ENCODE measurements at places on chromosomes 4 and X. TPM values are rescaled to one million over a fixed set of nuclear protein-coding genes. Genes with fewer than 3 reads are reported as not detected.

PRRG3 gene
- not detected for total RNA-seq

PPP1R2C gene
- not detected for total RNA-seq

EGFL6 gene
- not detected for total RNA-seq

BRS3 gene
- not detected for total RNA-seq

SPARCL1 gene
- 0.07 TPM for total RNA-seq

PRDM8 gene
- total RNA-seq, result 10.6 TPM

NEIL3 gene
- 18.1 TPM for total RNA-seq

GRCh38 chrX:1449823-1450149 lies 2.9 kb downstream of the ASMTL start:
- DNase-seq, result no peak

DNA sequence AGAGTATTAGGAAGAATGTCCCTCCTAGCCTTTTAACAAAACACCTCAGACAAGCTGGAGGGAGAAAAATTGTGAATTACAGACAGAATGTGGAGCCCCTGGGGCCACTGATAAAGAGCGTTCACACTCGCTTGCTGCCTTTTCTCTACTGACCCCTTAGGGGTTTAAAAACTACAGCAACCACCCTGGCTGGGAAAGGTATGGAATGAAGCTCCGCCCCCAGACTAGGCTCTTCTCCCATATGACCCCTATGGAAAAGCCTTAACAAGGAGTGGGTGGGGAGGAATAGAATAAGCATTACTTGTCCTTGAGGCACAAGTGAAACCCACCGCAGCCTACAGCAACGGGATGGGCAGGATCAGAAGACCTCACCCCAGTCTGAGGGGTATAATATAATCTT lies 26.3 kb downstream of the ANKRD50 start:
- no peak for DNase-seq

DNA sequence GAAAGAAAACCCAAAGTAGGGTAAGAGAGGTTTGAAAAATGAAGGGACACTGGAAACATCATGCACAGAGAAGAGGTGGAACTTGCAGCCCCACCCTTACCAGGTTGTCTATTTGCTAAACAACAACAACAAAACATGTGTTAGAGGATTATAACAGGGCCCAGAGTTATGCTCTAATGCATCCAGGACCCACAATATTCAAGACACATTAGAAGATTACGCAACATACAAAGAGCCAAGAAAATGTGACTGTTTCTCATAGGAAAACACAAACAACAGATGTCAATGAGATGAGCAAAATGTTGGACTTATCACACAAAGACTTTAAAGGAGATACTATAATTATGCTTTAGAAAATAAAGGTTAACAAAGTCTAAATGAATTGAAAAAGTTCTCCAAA lies 128.5 kb downstream of the LRBA start:
- no peak for DNase-seq

- no peak for DNase-seq
These were observed 516 bp upstream of the COX18 start for GRCh38 chr4:73070074-73070390.

DNA sequence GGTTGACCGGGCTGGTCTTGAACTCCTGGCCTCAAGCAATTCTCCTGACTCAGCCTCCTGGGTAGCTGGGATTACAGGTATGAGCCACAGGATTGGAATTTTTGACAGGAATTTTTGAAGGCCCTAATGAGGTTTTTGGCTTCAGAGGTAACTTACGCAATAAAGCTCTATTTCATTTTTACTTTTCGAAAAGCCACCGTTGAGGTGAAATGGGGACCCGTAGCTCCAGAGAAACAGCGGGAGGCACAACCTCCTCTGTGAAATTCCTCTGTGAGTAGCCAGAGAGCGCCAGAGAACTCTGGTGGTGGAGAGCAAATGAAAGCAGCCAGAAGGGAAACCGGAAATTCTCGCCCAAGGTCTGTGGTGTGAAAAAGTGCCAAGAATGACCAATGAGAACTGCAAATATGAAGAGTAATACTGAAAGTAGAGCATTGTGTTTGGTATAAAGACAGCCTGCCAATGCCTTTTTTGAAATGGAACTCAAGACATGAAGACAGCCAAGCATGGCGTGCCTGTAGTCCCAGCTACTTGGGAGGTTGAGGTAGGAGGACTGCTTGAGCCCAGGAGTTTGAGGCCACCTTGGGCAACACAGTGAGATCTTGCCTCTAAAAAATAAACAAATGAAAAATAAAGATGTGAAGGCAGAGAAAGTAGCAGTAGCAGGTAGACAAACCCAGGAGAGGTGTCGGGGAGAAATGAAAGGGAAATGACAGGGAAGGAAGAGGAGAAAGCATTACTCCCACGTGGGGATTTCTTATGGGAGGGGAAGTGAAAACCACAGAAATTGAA lies 33.0 kb upstream of the TMEM131L start:
- DNase-seq, result peak; percentile 95

GRCh38 chr4:147617841-147618691 lies 869 bp downstream of the TMEM184C start:
- no peak for DNase-seq

GRCh38 chrX:101407748-101408531 lies at the start of the genes GLA and HNRNPH2:
Gene GLA, minus strand, starts transcription at chrX:101407925. Its CDS starts 22 bp downstream, at chrX:101407903.
Gene HNRNPH2, plus strand, starts transcription at chrX:101408222. Its CDS starts 3,767 bp downstream, at chrX:101411989.
- DNase-seq, result peak; percentile 99

DNA sequence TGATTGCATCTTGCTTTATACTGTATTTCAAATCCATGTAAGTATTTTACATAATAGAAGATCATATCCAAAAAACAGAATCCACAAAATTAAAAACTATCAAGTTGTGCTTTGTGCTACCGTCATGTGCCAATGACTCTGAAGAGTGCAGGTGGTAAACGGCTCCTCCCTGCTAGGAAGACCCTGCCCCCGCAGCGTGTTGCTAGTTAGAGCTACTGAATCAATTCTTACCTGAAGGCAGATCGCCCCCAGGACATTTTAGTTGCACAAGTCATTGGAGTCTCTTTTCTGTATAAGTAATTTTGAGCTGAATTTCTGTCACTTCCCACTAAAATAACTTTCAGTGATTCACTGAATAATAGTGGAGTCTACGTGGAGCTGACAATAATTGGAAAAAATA lies 599.5 kb upstream of the ZFP42 start:
- DNase-seq, result no peak

- peak; percentile 2 for DNase-seq
These were observed 314.5 kb upstream of the RASGEF1B start for GRCh38 chr4:81786063-81786763.

DNA sequence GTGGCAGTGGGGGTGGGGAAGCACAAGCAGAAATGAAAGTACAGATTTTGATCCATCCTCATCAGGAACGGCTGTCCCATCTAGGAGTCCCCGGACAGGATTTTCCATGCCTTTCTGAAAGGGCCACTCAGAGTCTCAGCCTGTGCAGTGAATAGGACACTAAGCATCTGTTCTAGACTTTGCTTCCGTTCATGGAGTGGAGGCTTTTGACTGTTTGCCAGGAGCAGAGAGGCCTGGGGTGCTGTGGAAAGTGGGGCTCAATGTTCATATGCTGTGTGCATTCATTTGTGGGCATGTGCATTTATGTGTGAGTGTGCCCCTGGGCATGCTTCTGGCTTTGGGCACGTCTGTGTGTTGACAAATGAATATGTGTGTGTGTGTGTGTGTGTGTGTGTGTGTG lies 25.6 kb upstream of the MAMLD1 start:
- no peak for DNase-seq

- peak; percentile 77 for DNase-seq
These were observed 5.0 kb downstream of the FGF2 start for GRCh38 chr4:122831515-122832196.

GRCh38 chrX:107718156-107718621 lies 57.4 kb downstream of the TSC22D3 start:
- peak; percentile 78 for DNase-seq

DNA sequence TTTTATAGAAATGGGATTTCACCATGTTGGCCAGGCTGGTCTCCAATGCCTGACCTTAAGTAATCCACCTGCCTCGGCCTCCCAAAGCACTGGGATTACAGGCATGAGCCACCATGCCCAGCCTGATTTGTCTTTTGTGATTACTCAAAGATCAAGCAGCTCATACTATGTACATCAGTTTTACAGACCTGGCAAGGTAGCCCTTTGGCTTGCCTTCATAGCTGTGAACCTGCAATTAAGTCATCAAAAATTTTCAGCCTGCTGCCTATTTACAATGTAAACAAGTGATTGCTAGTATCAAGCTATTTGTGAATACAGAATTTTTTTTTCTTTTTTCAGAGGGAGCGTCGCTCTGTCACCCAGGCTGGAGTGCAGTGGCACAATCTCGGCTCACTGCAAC lies 46.2 kb downstream of the GSX2 start:
- DNase-seq, result no peak

DNA sequence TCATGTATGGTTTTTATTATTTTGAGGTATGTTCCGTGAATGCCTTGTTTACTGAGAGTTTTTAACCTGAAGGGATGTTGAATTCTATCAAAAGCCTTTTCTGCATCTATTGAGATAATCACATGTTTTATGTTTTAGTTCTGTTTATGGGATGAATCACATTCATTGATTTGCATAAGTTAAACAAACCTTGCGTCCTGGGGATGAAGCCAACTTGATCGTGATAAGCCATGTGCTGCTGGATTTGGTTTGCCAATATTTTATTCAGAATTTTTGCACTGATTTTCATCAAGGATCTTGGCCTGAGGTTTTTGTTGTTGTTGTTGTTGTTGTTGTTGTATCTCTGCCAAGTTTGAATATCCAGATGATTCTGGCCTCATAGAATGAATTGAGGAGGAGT lies 43.8 kb downstream of the CDX4 start:
- DNase-seq, result no peak

GRCh38 chr4:3223956-3224748 lies 24.8 kb upstream of the MSANTD1 start:
- DNase-seq, result no peak

- DNase-seq, result no peak
These were observed 63.6 kb downstream of the ASB9 start for GRCh38 chrX:15206306-15206705.

GRCh38 chr4:56799161-56799759 lies 22.2 kb downstream of the SPINK2 start:
- DNase-seq, result peak; percentile 57

DNA sequence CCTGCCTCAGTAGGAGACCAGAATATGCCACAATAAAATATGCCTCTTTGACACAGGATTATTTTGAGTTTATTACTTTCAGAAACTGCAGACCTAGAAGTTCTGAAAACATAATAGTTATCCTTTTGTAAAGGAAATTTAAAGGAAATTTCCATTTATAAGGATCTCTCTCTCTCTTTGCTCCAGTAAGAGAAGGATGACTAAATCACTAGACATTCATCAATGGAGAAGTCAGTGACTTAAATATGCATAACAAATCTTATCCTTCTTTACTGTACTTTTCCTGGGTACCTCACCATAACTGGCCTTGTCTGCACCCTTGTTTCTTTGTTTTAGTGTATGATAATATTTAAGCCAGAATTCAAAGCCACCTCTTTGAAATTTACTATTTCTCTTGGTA lies 28.3 kb upstream of the OPHN1 start:
- peak; percentile 28 for DNase-seq

- no peak for DNase-seq
These were observed 59.4 kb upstream of the RBPJ start for GRCh38 chr4:26261405-26261804.

All from M059J (cell line).